ENCODE measurements at places on chromosomes 13 and 19. TPM values are rescaled to one million over a fixed set of nuclear protein-coding genes. Genes with fewer than 3 reads are reported as not detected.

The SRRM5 gene
- 1.2 TPM for total RNA-seq

The ZNF460 gene
- 77.3 TPM for total RNA-seq

The CBLC gene
- not detected for total RNA-seq

The CEACAM4 gene
- total RNA-seq: 0.83 TPM

The ACP7 gene
- not detected for total RNA-seq

The ZNF709 gene
- total RNA-seq: 5.3 TPM

The ACER1 gene
- total RNA-seq: 2.7 TPM

The ZNF763 gene
- total RNA-seq: 10.3 TPM

The AP1M2 gene
- not detected for total RNA-seq

The SBK3 gene
- total RNA-seq: not detected

The NLRP11 gene
- total RNA-seq: not detected

The ZNF443 gene
- 3.9 TPM for total RNA-seq

The PEAK3 gene
- 0.30 TPM for total RNA-seq

The CCDC122 gene
- total RNA-seq: 1.3 TPM

The KLK1 gene
- not detected for total RNA-seq

The OR4F17 gene
- total RNA-seq: not detected

The SGCG gene
- not detected for total RNA-seq

The GAMT gene
- total RNA-seq: 17.6 TPM

The IRGC gene
- total RNA-seq: not detected
